Thyroid gland (tissue), 4 donors: ENCODE measurements at places on chromosomes 16 and 17. TPM values are rescaled to one million over a fixed set of nuclear protein-coding genes. Genes with fewer than 3 reads are reported as not detected.

Gene HSD11B2
- total RNA-seq: 7.9 TPM

Gene TSNAXIP1
- 1.5 TPM for total RNA-seq

Gene SPNS3
- not detected for total RNA-seq

Gene UTS2R
- 5.3 TPM for total RNA-seq

Gene GLP2R
- total RNA-seq: 0.54 TPM

Gene BCL6B
- total RNA-seq: 4.7 TPM

Gene IST1
- 217 TPM for total RNA-seq

Gene TBX2
- total RNA-seq: 5.3 TPM

Gene CNOT1
- 117 TPM for total RNA-seq

Gene NPIPA1
- total RNA-seq: 49.5 TPM

Gene RND2
- 10.0 TPM for total RNA-seq

Gene ABCA10
- 10.5 TPM for total RNA-seq

Gene PIP4K2B
- 43.8 TPM for total RNA-seq

Gene DCTPP1
- 26.4 TPM for total RNA-seq

Gene ABCC3
- 87.5 TPM for total RNA-seq

Gene CCL17
- total RNA-seq: not detected

Gene NPIPA5
- 21.2 TPM for total RNA-seq

Gene SLC38A10
- 81.8 TPM for total RNA-seq
